ENCODE measurements at places on chromosomes 2 and 18.

DNA sequence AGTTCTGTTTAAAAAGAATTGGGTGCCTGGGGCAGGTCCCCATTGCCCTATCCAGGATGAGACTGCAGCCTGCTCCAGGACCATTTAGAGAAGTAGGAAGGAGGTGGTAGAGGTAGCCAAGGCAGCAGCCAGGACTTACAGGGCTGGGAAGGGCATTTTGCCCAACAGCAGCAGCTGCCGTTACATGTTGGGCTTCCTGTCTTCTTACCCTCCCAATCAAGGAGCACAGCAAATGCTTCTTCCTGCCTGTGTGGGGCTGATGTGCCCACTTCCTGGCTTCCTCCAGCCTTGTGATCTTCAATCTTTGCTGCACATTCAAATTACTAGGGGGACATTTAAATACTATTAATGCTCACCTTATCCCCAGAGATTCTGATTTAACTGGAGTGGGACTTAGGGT lies 112.0 kb downstream of the QPCT start:
- no peak for DNase-seq

DNA sequence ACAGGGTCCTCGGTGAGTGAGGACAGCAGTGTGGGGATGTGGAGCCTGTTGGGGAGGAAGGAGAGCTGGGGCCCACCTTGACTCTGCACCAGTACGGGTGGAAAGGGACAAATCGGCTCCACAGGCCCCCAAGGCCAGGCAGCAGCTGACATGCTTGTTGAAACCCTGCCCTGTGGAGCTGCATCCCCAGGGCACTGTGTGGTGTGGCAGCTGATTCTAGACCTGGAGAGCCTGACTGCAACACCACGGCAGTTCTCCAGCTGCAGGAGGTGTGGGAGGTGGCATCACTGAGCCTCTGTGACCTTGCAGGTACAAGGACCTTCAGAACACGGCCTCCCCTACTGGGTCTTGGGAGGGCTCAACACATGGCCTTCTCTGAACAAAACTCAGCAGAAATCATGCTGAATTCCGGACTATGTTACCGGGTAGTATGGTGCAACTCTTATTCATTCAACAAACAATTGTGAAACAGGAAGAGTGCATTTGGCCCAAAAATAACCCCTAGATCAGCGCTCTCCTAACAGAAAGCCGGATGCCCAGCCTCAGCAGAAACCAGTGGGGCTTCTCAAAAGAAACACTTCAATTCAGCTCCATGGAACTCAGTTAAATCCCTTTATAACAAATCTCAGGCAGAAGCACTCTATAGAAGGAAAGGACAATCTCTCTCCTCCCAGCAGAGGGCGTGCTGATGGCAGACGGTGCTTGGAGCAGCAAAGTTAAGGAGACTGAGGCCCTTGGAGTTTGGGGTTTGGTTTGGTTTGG lies 104.4 kb upstream of the SALL3 start:
- DNase-seq = peak; percentile 38

GRCh38 chr18:63366213-63367052 lies 573 bp downstream of the KDSR start:
- peak; percentile 19 for DNase-seq

DNA sequence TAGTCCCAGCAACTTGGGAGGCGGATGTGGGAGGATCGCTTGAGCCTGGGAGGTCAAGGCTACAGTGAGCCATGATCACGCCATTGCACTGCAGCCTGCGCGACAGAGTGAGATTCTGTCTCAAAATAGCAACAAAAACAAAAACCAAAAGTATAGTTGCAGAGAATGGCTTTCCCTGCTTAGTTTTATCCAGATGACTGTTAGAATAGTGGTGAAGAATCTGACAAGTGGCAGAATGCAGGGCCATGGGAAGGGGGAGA lies 53.8 kb downstream of the NEDD4L start:
- DNase-seq = no peak

- no peak for DNase-seq
These were observed 11.6 kb upstream of the ITGA6 start for GRCh38 chr2:172415865-172416183.

- DNase-seq = no peak
These were observed 84.0 kb downstream of the DYNAP start for GRCh38 chr18:54675076-54675475.

GRCh38 chr2:13046557-13047165 lies 329.9 kb downstream of the TRIB2 start:
- no peak for DNase-seq

DNA sequence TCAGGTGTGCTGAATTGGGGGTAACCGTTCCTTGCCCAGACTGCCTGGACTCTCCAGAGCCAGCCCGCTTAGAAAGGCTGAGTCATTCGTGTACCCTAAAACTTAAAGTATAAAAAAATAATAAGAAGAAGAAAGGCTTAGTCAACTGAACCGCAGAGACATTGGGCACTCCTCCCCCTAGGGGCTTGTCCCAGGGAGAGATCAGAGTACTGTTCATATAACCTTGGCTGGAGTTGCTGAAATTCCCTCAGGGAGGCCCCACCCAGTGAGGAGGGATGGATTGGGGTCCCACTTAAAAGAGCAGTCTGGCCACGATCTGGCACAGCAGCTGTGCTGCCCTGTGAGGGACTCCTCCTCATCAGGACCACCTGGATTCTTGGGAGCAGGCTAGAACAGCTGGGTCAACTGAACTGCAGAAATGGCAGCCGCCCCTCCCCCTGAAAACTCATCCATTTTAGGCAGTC lies 37.2 kb downstream of the ANKRD12 start:
- DNase-seq = no peak

DNA sequence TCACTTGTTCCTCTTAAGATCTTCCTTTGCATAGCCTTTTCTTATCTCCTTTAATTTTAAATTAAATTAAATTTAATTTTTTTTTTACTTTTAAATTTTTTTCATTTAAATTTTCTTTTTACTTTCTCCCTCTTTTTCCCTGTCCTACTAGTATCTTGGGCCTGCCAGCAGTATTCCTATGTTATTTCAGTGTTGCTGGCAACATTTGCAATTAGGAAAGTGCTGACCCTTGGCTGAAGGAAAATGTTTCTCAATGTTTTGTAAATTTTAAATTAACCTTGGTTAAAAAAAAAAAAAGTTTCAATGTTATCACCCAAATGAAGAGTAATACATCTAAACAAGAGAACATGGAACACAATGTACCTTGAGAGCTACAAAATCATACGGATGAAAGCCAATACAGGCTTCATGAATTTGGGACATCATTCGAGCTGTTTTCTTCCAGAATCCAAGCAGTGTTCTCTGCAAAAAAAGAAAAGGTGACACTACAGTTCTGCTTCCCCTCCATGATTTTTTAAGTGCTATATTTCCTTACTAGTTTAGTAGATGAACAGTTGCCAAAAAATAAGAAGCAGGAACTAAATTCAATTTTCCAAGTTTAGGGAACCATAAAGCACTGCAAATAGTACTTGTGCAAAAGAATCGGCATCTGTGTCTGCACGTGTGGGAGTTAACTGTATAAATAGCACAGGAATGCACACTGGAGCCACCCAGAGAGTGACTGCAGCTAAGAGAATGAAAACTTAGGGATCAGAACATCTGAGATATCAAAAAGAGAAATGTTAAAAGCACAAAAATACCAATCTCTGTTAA lies 55.8 kb downstream of the ICA1L start:
- DNase-seq = no peak

DNA sequence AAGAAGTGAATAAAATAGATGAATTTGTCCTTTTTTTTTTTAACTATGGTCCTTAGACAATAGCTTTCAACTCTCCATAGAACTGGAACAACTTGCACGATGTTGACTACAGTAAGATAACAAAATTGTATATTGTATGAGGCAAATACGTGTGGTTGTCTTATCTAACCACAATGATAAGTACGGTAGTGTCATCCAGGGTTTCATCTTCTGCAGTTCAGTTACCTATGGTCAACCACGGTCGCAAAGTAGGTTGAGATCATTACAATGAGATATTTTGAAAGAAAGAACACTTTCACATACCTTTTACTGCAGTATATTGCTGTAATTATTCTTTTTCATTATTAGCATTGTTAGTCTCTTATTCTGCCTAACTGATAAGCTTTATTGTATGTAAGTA lies 295.2 kb downstream of the PARD3B start:
- no peak for DNase-seq

- DNase-seq = peak; percentile 68
These were observed 455 bp upstream of the DLX1 start for GRCh38 chr2:172084645-172085459.

DNA sequence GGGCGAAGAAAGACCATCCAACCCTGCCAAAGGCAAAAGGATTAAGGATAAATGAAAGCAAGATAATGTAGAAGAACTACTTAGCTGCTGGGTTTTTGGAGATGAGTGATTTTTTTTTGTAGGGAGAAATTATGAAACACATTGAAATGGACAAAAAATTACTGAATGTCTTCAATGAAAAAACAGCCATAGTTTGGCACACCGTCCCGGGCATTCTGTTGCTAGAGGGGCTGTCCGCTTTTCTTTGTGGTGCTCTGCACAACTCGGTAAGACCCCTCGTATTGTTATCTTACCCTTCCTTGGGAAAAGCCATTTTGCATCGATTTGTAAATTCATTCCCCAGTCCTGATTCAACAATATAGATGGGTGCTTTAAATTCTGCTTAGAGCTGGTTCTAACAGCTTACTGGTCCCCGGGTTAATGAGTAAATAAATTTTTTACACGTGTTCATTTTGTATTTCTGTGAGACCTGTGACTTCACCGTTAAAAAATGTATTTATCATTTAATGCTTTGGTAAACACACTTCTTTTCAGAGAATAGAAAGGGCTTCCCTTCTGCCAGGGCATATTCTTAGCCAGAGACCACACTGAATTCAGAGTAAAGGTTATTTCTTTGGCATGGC lies 912 bp upstream of the LAPTM4A start:
- no peak for DNase-seq

- DNase-seq = no peak
These were observed 14.0 kb downstream of the PKDCC start for GRCh38 chr2:42061839-42062238.

DNA sequence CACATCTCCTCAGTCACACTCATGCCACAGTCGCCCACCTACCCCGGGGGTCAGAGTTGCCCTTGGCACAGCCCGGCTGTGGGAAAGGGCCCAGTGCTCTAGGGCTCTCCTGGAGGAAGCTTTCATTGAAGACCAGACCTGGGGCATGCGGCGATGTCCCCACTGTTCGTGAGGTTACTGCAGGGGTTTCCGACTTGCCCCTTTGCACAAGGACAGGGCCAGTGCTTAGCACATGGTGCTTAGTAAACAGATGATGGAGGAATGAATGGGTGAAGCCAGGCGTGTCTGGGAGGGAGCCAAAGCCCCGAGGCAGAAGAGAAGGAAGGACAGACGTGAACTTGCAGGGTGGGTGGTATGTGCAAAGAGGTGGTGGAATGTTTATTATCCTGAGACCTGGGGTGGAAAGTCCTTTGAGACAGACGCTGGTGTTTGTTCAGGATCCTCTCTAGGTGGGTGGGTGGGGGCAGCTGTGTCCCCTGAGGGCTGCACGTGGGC lies 205.9 kb upstream of the ARL4C start:
- DNase-seq = no peak

DNA sequence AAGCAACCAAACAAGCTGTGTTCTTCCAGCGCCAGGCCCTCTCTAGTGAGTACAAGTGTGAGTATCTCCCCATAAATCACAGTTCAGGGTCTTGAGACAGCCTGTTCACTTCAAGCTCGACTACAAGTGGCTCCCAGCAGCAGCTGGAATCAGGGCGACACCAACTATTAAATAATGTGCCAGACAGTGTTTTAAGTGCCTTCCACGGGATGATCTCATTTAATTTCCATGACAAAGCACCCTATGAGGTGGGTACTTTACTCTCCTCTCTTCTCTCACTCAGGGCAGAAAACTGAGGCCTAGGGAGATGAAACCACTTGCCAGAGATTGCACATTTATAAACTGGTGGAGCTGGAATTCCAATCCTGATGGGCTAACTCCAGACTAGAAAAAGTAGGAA lies 2.6 kb upstream of the FAM136A start:
- no peak for DNase-seq

DNA sequence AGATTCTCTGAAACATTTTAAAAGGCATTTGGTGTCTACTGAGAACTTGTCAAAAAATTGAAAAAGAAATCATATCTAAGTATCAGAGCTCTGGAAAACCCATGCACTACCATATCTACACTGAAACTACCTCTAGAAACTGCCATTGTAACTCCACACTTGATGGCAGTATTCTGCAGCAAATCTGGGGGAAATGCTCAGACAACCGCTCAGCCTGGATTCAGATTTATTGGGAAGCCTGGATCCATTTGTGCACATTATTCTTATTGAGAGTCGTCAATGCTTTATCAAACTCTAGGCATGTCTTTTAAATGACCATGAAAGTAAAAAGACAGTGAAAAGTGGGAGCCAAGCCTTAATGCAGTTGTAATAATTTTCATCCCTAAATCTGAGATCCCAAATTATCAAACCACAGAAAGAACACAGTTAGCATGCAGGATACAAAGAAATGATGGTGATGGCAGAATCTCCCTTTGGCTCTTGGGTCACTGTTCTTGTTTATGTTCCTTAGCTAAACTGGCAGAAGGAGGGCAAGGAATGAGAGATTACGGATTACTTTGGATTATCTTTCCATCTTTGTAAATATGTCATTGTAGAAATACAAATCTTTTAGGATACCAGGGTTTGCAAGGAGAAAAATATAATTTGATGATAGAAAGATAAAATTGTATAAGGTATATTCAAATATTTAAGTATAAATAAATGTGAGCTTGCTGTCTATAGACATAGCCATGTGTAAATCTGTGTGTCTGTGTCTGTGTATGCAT lies 512.1 kb upstream of the SYT4 start:
- DNase-seq = no peak

DNA sequence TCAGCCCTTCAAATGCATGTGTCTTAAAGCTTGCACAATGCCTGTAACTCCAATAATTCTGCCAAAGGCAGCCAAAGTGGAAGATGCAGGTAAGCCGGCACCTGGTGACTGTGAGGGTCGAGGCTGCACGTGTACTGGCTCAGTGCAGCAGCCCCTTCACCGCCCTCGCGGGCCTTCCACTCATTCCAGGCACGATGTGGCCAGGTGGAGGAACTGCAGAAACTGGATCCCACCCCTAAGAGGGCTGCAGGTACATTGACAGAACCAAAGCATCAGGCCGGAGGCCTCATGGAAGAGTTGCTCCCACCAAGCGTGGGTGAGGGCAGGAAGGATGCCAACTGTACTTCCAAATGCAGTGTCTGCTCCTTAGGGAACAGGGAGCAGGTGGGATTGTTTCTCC lies 253.4 kb downstream of the HDAC4 start:
- no peak for DNase-seq

DNA sequence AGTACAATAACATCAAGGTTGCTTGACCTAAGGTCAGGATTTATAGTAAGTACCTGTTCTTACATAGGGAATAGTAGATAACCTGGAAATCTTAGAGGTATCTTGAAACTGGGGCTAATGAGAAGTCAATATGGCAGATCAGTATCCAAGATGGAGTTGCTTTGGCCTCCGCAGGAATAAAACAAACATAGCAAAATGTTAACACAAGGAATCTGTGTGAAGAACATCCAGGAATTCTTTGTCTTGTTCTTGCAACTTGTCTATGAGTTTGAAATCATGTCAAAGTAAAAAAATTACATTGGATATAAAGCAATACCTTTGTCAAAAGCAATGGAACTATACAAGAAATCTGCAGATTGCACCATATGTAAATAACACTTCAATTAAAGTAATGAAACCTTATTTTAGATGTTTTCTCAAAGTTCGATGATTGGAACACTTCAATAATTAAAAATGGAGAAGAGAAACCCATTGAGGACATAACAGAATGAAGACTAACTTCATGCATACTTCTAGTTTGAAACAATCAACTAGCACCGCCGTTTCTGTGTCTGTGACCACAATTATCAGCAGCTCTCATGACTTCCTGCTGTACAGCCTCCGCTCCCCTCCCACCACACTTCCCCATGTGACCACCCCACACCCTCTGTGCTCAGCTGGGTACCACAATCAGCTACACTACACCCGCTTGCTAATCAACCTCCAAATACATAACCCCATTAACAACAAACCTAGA lies 27.6 kb downstream of the C2orf76 start:
- DNase-seq = peak; percentile 71
